Kidney epithelial cell (primary cell): ENCODE measurements at places on chromosomes 4 and X. TPM values are rescaled to one million over a fixed set of nuclear protein-coding genes. Genes with fewer than 3 reads are reported as not detected.

DNA sequence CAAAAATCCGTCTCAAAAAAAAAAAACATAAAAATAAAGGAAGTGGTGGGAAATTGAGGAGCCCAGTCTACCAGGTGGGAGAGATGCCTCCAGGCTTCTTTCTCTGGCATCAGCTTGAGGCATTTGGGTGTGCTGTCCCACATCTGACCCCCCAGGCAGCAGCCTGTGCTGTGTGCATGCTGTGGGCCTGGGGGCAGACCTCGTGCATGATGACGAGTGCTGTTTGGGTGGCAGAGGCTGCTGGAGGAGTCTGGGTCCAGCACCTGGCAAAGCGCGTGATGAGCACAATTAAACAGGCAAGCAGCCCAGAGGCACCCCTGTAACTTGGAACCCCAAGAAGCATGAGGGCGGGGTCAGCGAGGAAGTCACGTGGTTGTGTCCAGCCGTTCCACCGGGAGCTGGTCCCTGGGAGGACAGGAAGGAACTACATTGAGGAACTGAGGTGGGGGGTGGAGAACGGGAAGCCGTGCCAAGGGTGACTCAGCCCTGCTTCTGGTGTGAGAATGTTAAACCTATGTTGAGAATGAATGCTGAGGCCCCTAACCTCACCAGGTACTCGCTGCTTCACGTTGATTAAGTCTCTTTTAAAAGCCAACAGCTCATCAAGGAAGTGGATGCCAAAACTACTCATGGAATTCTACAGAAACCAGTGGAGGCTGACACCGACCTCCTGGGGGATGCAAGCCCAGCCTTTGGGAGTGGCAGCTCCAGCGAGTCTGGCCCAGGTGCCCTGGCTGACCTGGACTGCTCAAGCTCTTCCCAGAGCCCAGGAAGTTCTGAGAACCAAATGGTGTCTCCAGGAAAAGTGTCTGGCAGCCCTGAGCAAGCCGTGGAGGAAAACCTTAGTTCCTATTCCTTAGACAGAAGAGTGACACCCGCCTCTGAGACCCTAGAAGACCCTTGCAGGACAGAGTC lies 6.1 kb downstream of the TACC3 start:
- DNase-seq: peak; percentile 82

GPR143 gene
- total RNA-seq: 18.7 and 21.1 TPM in 2 replicates

GRCh38 chrX:53685711-53686110 lies 808 bp downstream of the HUWE1 start:
- DNase-seq: no peak

VCX2 gene
- not detected in 2 replicates for total RNA-seq

GRCh38 chr4:3225936-3226335 lies 23.0 kb upstream of the MSANTD1 start:
- no peak for DNase-seq

SLC10A4 gene
- total RNA-seq: 0.48 and 0.58 TPM in 2 replicates

CDS1 gene
- 18.8 and 18.9 TPM in 2 replicates for total RNA-seq

GRCh38 chr4:99855678-99856077 lies 38.5 kb downstream of the LAMTOR3 start:
- DNase-seq: no peak

DNA sequence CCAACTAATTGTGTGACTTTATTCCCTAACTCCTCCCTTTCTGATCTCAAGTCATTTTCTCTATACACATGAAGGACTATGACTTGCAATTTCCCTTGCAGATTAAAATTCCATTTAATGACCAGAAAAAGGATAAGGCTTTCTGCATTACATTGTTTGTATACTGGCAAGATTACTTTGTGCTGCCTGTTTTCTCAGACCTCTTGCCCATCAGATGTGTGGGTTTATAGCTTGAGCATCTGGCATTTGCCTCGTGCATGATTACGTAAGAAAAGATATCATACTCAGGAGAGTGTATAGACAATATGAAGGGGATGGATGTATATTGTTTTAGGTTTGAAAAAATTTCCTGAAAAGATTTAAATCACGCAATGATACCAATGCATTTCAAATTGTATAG lies 593.8 kb upstream of the SLIT2 start:
- no peak for DNase-seq

DNA sequence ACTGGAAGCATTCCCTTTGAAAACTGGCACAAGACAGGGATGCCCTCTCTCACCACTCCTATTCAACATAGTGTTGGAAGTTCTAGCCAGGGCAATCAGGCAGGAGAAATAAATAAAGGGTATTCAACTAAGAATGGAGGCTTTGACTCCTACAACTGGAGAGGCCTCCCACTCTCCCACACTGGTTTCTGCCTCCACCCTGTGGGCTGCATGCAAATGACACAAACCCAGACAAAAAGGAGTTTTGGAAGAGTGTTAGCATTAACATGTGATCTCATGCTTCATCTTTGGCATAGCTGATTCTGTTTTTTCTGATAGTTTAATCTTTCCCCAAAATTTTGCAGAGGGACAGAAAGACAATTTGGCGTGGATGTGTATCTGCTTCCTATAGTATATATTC lies 80.8 kb upstream of the IQCM start:
- no peak for DNase-seq

DNA sequence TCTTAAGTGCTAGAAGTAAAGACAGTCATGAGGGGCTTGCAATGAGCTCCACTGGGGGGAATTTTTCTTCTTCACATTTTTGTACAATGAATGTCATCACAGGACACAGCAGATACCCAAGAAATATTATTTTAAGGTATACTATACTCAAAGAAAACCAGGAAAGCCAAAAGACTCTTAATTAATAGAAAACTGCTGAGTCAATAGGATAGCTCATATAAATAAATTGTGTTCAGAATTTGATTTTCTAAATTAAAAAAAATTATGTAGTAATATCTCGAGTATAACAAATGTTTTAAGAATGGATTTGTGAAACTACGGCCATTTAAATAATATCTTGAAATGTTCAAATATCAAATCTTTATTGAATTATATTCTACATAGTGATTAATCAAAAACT lies 25.7 kb upstream of the CXCL8 start:
- no peak for DNase-seq
